CD8-positive, alpha-beta memory T cell (primary cell): ENCODE measurements at places on chromosomes 7 and 10. TPM values are rescaled to one million over a fixed set of nuclear protein-coding genes. Genes with fewer than 3 reads are reported as not detected.

DNA sequence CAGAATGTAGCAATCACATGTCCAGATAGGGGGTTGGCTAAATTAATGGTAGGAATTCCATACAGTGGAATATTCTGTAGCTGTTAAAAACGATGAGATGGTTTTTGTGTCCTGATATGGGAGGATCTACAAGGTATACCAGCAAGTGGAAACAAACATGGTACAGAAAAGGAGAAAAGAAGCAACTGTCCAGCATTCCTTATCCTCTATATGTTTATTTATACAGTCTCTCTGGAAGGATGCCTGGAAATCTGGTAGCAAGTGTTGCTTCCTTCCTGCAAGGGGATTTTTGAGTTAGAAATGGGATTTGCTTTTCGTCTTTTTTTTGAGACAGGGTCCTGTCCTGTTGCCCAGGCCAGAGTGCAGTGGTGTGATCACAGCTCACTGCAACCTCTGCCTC is 19.3 kb downstream of the IL15RA start:
- no peak overlapping the region for H3K4me3 ChIP-seq
- H3K27ac ChIP-seq, result no peak overlapping the region
- H3K27me3 ChIP-seq, result no peaks in the 10 kb centered on the region
- no peaks in the 10 kb centered on the region for H3K4me1 ChIP-seq
- no peak for DNase-seq
- H3K36me3 ChIP-seq, result no peaks in the 10 kb centered on the region

DNA sequence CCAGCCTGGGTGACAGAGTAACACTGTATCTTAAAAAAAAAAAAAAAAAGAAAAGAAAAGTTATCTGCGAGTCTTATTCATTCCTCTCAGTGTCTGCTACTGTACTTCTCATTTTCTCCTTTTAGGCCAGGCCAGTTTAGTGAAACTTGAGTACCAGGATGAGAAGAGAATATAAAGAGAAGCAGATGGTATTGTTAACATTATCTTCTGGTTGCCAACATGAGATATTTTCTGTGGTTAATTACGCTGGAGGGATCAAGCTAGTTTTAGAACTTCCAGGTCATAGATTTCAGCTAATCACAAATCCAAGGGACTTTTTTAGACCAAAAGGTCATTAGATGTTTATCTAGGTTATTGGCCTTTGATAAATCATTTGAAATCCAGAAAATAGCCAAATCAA is 252.6 kb upstream of the SMIM30 start:
- H3K27ac ChIP-seq, result no peak overlapping the region

GRCh38 chr7:47455872-47456185 is 126.1 kb downstream of the TNS3 start:
- no peak for DNase-seq
- H3K27me3 ChIP-seq, result peaks cover 2% of the 10 kb centered on the region
- H3K27ac ChIP-seq, result no peak overlapping the region

- H3K36me3 ChIP-seq, result no peaks in the 10 kb centered on the region
- no peak overlapping the region for H3K27ac ChIP-seq
- H3K4me3 ChIP-seq, result no peak overlapping the region
- DNase-seq, result no peak
- H3K27me3 ChIP-seq, result no peaks in the 10 kb centered on the region
- H3K4me1 ChIP-seq, result no peaks in the 10 kb centered on the region
Measured at GRCh38 chr10:93615576-93616235, 3.4 kb downstream of the PDE6C start.

SPDYE3 gene
- not detected for total RNA-seq

- H3K36me3 ChIP-seq, result no peaks in the 10 kb centered on the region
- no peak for DNase-seq
- no peak overlapping the region for H3K4me3 ChIP-seq
- peaks cover 14% of the 10 kb centered on the region for H3K4me1 ChIP-seq
- H3K27me3 ChIP-seq, result no peaks in the 10 kb centered on the region
- no peak overlapping the region for H3K27ac ChIP-seq
Measured at GRCh38 chr7:106057962-106058927, 53.9 kb downstream of the SYPL1 start.

LRRC18 gene
- not detected for total RNA-seq

DNA sequence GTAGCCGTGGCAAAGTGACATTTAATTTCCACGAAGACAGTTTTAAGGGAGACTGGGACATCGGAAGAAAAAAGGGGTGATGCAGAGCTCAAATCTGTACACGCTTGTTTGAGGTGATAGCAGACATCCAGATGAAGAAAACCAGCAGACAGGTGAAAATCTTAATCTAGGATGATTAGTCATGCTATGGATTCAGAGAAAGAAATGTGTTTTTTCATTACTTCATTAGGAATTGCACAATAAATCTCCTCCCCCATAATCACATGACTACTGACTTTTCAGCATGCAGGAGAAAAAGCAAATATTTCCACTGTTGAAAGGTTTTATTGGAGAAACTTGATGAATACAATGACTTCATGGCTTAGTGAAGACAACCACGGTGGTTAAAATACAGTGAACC is 2.5 kb downstream of the NUDT5 start:
- no peak overlapping the region for H3K4me3 ChIP-seq
- H3K27me3 ChIP-seq, result no peaks in the 10 kb centered on the region
- no peak for DNase-seq
- H3K36me3 ChIP-seq, result no peaks in the 10 kb centered on the region
- peaks cover 23% of the 10 kb centered on the region for H3K4me1 ChIP-seq

- no peak overlapping the region for H3K27ac ChIP-seq
- no peaks in the 10 kb centered on the region for H3K27me3 ChIP-seq
- no peaks in the 10 kb centered on the region for H3K4me1 ChIP-seq
- no peaks in the 10 kb centered on the region for H3K36me3 ChIP-seq
Measured at GRCh38 chr7:26543951-26544350, 252.3 kb downstream of the SNX10 start.

ARMC3 gene
- not detected for total RNA-seq

GRCh38 chr10:100748231-100749058 is 3.1 kb downstream of the PAX2 start:
- no peak for DNase-seq
- peaks cover 40% of the 10 kb centered on the region for H3K27me3 ChIP-seq
- H3K4me3 ChIP-seq, result no peak overlapping the region

ARPC1A gene
- total RNA-seq, result 86.6 TPM

GRCh38 chr7:111098011-111098925 is 7.3 kb downstream of the LRRN3 start:
- H3K27me3 ChIP-seq, result no peaks in the 10 kb centered on the region
- no peak overlapping the region for H3K4me3 ChIP-seq
- H3K27ac ChIP-seq, result no peak overlapping the region
- no peaks in the 10 kb centered on the region for H3K36me3 ChIP-seq
- H3K4me1 ChIP-seq, result peaks cover 15% of the 10 kb centered on the region

GRCh38 chr10:63758080-63758479 is 236.9 kb downstream of the REEP3 start:
- H3K27ac ChIP-seq, result no peak overlapping the region
- peaks cover 5% of the 10 kb centered on the region for H3K27me3 ChIP-seq
- H3K4me1 ChIP-seq, result no peaks in the 10 kb centered on the region
- no peak for DNase-seq
- no peak overlapping the region for H3K4me3 ChIP-seq

GRCh38 chr7:94251-94801 is 98.0 kb upstream of the FAM20C start:
- no peaks in the 10 kb centered on the region for H3K27me3 ChIP-seq
- no peaks in the 10 kb centered on the region for H3K36me3 ChIP-seq
- no peak for DNase-seq

DNA sequence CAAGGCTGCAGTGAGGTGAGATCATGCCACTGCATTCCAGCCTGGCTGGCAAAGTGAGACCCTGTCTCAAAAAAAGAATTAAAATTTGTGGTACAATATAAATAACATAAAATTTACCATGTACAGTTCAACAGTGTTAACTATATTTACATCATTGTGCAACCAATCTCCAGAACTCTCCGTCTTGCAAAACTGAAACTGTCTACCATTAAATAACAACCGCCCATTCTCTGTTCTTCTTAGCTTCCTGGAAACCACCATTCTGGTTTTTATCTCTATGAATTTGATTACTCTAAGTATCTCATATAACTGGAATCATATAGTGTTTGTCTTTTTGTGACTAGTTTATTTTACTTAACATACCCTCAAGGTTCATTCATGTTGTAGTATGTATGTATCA is 167.6 kb downstream of the AUTS2 start:
- no peaks in the 10 kb centered on the region for H3K4me1 ChIP-seq
- no peak overlapping the region for H3K27ac ChIP-seq
